ENCODE measurements at places on chromosomes 4 and X.

DNA sequence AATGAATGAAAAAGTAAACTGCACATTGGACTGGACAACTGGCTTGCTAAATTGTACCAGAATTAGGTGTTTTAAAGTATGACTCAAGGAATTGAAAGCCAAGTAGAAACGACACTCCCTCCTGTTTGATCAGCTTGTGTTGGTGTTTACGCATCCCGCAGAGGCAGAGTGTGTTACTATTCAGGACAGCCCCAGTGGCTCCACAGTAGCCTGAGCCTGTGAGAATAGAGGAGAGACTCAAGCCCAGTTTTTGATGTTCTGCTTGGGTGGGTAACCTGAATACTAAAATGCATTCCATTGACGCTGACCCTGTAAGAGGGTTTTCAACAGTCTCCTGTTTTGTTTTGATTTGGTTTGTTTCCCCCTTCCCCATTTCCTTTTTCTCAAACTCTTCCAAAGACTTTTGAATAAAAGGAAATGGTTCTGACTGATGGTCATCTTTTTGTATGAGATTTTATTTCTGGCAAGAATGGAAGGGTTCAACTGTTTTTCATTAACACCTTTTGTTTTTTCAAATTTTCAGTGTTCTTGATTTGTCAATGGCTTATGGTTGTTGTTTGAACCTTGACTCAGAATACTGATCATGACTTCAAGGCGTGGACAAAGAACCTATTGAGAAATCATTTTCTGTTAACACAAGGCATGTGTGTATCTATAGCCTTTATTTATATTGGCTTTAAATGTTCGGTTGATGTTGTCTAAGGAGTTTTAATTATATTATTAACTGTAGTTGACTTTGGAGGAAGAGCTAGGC is 10.2 kb downstream of the ADGRL3 start:
- no peak for DNase-seq

GRCh38 chr4:78684325-78685079 is 91.6 kb upstream of the BMP2K start:
- DNase-seq, result no peak

- DNase-seq, result peak; percentile 23
These were observed 315.7 kb downstream of the FBXW7 start for GRCh38 chr4:152220201-152220666.

DNA sequence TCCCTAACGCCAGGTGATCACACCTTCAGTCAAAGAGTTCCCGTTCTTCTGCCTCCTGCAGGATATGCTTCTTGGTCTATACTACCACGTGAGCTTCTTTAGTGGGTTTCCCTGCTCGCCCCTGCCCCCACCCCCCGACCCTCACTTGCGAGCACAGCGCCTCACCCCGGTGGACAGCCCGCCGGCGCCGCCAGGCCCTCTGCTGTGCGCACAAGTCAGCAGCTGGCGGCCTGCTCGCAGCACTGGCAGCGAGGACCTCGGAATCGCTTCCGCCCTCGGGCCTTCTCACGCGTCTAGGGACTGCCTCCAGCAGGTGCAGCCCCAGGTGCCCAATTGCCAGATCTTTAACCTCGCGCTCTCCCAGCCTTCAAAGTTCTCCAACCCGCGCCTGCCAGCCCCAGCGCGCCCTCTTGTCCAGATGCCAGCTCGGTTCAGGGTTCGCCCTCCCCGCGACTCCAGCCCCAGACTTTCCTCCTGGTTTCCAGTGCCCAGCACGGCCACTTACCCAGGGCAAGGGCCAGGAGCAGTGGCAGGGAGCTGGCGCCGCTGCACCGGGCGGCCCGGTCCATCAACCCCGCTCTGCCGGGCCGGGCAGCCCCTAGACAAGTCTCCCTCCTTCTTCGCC is 454 bp downstream of the BTC start:
- peak; percentile 57 for DNase-seq

DNA sequence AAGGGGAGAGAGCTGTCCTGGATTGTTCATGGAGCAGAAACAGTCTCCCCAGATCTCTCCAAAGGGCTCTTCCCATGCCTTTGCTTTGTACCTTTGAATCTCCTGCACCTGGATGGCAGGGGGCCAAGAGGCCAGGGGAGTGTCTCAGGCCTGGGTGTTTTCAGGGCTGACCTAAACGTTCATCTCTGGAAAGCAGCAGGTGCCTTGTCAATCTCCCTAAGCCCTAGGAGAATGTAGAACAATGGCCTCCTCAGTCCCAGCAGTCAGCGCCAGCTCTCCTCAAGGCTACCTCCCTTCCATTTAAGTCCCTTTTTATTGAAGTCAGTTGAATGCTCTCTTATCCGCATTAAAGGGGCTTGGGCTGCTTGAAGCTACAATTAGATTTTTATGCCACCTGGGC is 31.2 kb upstream of the NSUN7 start:
- DNase-seq, result no peak

- no peak for DNase-seq
These were observed 7.0 kb upstream of the CDKN2AIP start for GRCh38 chr4:183437452-183437851.

GRCh38 chr4:108149588-108150380 is 18.9 kb downstream of the LEF1 start:
- DNase-seq, result no peak

DNA sequence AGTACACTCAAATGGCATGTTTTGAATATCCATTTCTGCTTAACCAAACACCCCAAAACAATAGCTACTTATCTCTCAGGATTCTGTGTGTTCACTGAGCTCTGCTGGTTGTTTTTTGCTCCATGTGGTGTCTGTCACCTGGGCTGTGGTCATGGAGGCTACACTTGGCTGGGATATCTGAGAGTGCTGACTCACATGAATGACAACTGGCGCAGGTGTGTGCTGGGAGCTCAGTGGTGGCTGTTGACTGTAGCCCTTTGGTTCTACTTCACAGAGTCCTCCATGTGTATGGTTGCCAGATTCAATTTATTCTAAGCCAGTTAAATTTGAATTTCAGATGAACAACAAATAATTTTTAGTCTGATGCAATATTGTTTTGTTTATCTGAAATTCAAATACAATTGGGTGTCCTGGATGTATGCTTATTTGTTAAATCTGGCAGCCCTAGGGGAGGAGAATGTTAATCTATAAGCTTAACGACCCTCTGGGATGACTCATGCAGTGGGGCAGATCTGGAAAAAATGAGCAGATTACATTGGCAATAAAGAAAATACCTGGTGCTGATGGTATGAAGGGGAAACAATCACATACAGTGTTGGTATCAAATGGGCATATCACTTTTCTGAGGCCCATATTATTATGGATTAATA is 28.2 kb upstream of the TCEAL4 start:
- DNase-seq, result no peak

GRCh38 chrX:66760651-66761050 is 121.8 kb upstream of the EDA2R start:
- no peak for DNase-seq

GRCh38 chr4:112589206-112589605 is 47.5 kb downstream of the ZGRF1 start:
- no peak for DNase-seq

DNA sequence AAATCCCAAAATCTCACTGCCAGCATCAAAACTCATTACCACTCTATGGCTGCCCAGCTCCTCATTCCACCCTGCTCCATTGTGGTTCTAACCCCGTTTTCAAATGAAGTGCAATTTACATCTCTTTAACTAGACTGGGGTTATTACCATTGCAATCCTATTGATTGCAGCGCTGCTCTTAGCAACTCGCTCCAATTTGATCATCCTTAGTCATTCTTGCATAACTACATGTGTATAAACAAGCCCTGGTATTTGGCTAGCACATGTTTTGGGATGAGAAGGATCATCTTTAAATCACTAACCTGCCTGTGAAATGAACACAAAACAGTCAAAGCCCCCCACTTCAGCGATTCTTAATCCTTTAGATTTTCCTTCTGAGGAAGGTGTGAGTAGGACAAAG is 340.1 kb upstream of the PPARGC1A start:
- DNase-seq, result no peak

Data from femur (tissue), 1 donor.